ENCODE measurements at places on chromosomes 1 and 21. TPM values are rescaled to one million over a fixed set of nuclear protein-coding genes. Genes with fewer than 3 reads are reported as not detected.

The PKP1 gene
- total RNA-seq: not detected

The CFAP141 gene
- total RNA-seq: not detected

The OR14K1 gene
- total RNA-seq: not detected

The PPIAL4G gene
- total RNA-seq: 0.05 TPM

The OR2G6 gene
- total RNA-seq: not detected

The FAM72C gene
- total RNA-seq: 16.9 TPM

The CASZ1 gene
- total RNA-seq: 9.9 TPM

The KIF21B gene
- 50.4 TPM for total RNA-seq

The MMEL1 gene
- 0.73 TPM for total RNA-seq

The MXRA8 gene
- total RNA-seq: not detected

The CFH gene
- 0.44 TPM for total RNA-seq

The FNDC10 gene
- total RNA-seq: 11.8 TPM

The SETD4 gene
- 21.4 TPM for total RNA-seq

The TMEM240 gene
- total RNA-seq: 0.48 TPM

The GREM2 gene
- not detected for total RNA-seq

The DCST2 gene
- 0.80 TPM for total RNA-seq

The GBP7 gene
- total RNA-seq: not detected

Data from activated T-helper 2 cell treated with anti-CD3 and anti-CD28 coated beads, Interferon-gamma antibody, Interleukin-2, Interleukin-4, amounts not matched to agents 10 μg/mL and 5 μg/mL and 100 μg/mL, durations not matched to agents 14 hours and 24 hours and 36 hours (primary cell).